ENCODE measurements at places on chromosomes 6 and 20.

DNA sequence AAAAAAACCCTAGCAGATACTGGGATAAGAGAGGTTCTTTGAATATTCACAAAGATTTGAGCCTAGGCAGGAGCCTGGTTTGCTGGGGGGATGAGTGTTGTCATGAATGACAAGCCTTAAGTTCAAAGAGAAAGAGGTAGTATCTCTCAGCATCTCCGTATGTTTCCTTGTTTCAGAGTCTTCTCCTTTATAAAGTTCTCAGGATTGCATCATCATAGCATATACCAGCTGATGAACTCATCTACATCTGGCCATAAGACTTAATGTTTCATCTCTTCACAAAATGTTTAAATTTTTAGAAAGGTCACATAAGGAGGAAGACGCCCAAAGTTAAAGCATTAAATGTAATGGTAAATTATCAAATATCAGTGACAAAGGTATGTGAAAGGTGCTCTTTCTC lies 17.1 kb downstream of the DEFB114 start:
- DNase-seq = no peak

DNA sequence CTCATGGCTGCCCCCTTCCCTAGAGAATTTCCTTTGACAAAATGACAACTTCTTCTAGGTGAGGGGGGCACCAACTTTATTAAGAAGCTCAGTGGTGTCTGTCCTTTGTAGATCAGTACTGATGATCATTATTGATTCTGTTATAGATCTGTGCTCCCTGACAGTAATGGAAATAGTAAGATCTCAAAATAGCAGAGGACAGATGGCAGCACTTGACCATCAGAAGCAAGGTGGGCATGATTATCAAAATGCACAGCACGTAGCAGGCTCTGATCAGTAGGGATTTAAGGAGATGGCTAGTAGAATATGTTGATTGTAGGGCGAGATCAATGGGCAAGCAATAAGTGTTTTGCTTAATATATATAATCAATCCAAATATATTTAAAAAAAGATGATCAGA lies 208.6 kb upstream of the HDDC2 start:
- no peak for DNase-seq

GRCh38 chr6:38505826-38506225 lies 133.9 kb downstream of the BTBD9 start:
- no peak for DNase-seq

GRCh38 chr6:57190140-57190539 lies 18.0 kb downstream of the BAG2 start:
- DNase-seq = no peak

DNA sequence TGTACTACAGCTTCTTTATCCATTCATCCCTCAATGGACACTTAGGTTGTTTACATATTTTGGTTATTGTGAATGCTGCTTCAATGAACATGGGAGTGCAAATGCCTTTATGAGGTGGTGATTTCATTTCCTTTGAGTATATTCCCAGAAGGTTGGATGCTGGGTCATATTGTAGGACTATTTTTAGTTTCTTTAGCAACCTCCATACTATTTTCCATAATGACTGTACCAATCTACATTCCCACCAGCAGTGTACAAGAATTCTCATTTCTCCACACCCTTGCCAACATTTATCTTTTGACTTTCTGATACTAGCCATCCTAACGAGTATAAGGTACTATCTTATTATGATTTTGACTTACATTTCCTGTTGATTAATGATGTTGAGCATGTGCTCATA lies 269.0 kb downstream of the C6orf118 start:
- no peak for DNase-seq

DNA sequence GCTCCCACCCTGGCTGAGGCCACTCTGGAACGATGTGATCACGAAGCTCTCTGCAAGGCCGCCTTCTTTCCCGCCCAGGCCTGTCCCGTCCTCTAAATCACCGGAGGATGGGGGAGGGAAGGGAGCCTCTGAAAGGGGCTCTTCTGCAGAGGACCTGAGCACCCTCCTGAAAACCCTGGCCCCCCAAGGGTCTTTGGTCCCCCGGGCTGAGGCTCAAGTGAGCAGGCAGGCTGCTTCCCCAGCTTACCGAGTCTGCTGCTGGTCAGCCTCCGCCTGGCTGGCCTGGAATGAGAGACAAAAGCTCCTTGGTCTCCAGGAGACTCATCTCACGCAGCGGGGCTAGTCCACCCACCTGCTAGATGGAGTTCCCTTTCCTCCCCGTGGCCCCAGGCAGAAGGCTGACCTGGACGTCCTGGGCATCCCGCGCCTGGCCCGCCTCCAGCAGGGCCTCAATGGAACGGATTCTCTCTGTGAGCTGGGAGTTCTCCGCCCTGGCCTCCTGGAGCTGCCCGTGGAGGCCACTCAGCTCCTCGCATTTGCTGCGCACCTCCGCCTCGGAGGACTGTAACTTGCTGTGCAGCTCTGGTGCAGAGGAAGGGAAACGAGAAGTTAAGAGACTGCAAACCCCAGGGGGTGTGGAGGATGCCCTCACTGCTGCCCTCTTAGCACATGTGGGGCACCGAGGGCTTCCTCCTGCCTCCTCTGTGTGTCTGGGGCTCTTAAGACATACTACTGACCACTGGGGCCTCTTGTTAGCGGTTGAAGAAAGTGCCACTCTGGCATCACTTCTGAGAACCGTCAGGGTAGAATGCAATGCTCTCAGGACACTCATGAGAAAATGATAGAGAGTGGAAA lies 54.7 kb downstream of the RRBP1 start:
- no peak for DNase-seq
